ENCODE measurements at places on chromosomes 5 and 9.

DNA sequence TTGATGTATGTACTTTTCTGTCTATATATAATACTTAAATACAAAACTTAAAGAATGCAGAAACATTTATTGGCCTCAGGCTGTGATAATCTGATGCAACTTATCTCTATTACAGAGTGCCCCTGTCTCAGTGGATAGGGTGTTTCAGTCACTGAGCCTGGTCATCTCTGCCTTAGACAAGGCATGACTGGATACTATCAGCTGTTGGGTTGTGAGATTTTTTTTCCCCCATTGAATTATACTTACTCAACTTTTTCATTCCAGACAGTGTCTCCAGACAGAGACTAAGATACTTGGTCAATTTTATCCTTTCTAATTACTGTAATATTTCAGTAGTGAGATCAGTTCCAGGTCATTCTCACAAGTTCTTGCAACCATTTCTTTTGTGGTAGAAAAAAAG lies 26.7 kb downstream of the XRCC4 start:
- no peak for DNase-seq

DNA sequence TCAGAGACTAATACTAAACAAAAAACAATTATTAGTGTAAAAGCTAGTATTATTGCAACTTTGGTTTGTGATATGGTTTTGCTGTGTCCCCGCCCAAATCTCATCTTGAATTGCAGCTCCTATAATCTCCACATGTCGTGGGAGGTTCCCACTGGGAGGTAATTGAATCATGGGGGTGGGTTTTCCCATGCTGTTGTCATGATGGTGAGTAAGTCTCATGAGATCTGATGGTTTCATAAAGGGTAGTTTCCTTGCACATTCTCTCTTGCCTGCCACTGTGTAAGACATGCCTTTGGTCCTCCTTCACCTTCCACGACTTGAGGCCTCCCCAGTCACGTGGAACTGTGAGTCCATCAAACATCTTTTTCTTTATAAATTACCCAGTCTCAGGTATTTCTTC lies 325.9 kb upstream of the DAB2 start:
- DNase-seq, result no peak

GRCh38 chr9:129607027-129607387 lies 13.9 kb downstream of the C9orf50 start:
- no peak for DNase-seq

GRCh38 chr9:6080154-6080716 lies 64.8 kb upstream of the RANBP6 start:
- peak; percentile 43 for DNase-seq

DNA sequence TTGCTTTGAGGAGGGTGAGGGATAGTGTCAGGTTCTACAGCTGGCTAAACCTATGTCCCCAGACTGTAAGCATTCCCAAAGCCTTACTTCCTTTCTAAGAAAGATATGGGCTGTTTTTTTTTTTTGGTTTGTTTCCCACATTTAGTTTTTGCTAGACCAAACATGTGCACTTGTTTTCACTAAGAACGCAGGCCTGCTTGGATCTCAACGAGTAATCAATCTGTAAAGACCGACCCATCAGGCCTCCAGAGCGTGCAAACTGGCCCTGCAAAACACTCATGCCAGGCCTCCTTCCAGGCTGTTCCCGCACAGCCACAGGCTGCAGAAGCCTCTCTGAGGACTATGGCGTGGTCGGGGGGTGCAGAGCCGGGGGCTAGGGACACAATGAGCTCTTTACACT lies 304.8 kb upstream of the PANK3 start:
- no peak for DNase-seq

GRCh38 chr5:141649056-141649688 lies 2.0 kb downstream of the FCHSD1 start:
- no peak for DNase-seq

DNA sequence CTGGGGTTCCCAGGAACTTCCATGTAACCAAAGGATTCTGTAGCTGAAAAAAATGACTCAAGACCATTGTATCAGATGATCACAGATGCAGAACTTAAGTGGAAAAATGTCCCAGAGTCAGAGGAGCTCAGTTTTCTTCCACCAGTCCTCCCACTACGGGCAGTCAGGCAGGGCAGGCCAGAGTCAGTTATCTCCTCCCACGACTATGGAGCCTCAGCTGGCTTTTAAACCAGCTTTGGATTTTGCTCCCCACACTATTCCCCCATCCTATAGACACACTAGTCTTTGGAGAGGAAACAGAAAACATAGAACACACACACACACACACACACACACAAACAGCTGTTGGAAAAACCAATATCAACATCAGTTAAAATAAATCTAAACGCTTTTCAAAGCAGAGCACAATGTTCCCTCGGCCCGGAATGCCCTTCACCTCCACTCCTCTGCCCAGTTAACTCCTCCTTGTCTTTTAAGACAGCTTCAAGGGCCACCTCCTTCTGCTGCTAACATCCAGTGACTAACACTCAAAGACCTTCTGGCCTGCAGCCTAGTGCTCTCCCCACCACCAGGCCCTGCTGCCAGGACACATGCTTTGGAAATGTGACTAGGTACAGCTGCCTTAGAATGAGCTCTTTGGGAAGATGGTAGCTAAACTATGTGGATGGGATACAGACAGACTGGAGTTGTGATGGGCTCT lies 56.8 kb downstream of the NIPAL4 start:
- DNase-seq, result no peak
